Left ventricle myocardium superior (tissue), 1 donor: ENCODE measurements at places on chromosomes 1 and 21. TPM values are rescaled to one million over a fixed set of nuclear protein-coding genes. Genes with fewer than 3 reads are reported as not detected.

- DNase-seq, result no peak
These were observed 45.2 kb upstream of the LYST start for GRCh38 chr1:235911876-235912275.

GRCh38 chr1:56939209-56939608 lies 26.6 kb downstream of the C8B start:
- DNase-seq, result no peak

DNA sequence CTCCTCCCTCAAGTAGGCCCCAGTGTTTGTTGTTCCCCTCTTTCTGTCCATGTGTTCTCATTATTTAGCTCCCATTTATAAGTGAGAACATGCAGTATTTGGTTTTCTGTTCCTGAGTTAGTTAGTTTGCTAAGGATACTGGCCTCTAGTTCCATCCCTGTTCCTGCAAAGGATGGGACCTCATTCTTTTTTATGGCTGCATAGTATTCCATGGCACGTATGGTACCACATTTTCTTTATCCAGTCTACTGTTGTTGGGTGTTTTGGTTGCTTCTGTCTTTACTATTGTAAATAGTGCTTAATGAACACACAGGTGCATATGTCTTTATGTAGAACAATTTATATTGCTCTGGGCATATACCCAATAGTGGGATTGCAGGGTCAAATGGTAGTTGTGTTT lies 232.9 kb downstream of the TPR start:
- no peak for DNase-seq

GRCh38 chr21:32519945-32520874 lies 65.1 kb downstream of the TCP10L start:
- no peak for DNase-seq

GRCh38 chr1:172338295-172338735 lies 82.2 kb upstream of the C1orf105 start:
- DNase-seq, result no peak

GRCh38 chr1:76285578-76286135 lies 211.1 kb downstream of the ST6GALNAC3 start:
- no peak for DNase-seq

- DNase-seq, result no peak
These were observed 42.8 kb upstream of the MARK1 start for GRCh38 chr1:220485131-220485530.

- no peak for DNase-seq
These were observed 561.7 kb downstream of the LTN1 start for GRCh38 chr21:28431022-28431421.

DNA sequence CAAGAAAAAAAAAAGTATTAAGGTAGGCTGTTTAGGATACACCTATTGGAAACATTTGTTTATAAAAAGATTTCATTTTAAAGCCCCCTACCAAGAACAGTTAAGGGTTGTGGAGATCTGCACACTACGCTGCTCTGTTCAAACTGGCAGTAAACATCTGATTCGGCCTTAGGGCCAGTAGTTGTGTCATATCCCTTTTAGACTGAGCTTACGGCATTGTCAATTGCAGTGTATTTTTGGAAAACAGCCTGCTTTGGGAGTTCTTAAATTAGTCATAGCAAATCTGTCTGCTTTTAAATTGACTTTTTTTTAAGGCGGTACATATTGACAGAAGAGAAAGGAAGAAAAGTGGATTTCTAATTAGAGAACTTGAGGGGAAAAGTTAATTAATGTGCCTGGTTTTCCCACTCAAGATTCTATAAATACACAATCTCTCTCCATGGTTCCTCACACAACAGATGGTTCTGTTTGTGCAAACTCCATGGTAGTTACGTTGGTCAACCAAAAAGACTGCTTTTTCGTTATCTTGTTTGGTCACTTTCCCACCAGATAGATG lies 1.7 kb upstream of the ELK4 start:
- DNase-seq, result no peak

DNA sequence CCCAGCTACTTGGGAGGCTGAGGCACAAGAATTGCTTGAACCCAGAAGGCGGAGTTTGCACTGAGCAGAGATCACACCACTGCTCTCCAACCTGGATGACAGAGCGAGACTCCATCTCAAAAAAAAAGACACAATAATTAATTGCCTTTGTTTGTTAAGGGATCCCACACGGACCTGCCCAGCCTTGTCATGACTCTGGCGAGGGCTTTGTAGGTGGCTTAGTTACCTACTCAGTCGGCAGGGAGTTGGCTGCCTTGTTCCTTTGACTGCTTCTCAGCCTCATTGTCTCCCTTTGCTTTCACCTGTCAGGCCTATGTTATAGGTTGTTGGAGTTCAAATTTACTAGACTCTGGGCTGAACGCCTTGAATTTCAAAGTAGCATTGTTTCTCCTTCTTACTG lies 82.0 kb downstream of the UBE4B start:
- no peak for DNase-seq

- DNase-seq, result no peak
These were observed 10.6 kb upstream of the TAS1R2 start for GRCh38 chr1:18869847-18870594.

DNA sequence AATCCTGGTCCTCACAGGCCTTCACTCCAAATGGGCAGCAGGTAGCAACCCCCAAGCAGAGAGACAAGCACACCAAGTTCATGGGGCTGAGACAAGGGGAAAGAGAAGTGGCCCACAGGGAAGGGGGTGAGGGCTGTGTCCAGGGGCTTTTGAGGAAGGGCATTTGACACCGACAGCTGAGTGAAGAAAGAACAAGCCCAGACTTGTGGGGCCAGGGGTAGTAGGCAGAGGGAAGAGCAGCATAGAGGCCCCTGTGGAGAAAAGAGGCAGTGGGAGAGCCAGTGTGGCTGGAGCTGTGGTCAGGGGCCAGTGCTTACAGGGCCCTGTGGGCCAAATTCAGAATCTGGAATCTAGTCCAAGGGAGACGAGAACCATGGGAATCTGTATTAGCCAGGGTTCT lies 85.4 kb downstream of the IGSF21 start:
- no peak for DNase-seq

DNA sequence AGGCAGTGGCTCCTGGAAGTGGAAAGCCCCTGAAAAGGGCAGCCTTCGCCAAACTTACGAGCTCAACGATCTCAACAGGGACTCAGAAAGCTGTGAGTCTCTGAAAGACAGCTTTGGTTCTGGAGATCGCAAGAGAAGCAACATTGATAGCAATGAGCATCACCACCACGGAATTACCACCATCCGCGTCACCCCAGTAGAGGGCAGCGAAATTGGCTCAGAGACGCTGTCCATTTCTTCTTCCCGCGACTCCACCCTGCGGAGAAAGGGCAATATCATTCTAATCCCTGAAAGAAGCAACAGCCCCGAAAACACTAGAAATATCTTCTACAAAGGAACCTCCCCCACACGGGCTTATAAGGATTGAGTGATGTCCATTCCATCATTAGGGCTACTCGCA lies 42.4 kb downstream of the PLPPR4 start:
- DNase-seq, result no peak

DNA sequence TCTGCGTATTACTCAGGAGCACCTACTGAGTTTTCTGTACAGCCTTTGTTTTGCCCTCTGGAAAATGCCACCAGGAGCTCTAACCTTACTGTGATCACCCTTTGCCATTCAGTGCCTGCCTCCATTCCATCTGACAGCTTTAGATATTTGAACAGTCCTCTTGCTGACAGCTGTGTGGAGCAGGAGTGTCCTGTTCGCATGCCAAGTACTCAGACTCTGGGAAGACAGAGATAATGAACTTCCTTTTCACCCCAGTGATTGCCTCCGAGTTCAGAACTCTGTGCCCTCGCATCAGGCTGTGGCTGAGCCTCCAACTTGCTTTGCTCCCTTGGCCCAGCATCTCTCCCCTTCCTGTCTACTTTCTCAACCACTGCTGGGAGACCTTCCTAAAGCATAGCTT lies 74.0 kb downstream of the CACNA1E start:
- no peak for DNase-seq

- no peak for DNase-seq
These were observed 310.1 kb downstream of the DPYD start for GRCh38 chr1:97610748-97611147.

DNA sequence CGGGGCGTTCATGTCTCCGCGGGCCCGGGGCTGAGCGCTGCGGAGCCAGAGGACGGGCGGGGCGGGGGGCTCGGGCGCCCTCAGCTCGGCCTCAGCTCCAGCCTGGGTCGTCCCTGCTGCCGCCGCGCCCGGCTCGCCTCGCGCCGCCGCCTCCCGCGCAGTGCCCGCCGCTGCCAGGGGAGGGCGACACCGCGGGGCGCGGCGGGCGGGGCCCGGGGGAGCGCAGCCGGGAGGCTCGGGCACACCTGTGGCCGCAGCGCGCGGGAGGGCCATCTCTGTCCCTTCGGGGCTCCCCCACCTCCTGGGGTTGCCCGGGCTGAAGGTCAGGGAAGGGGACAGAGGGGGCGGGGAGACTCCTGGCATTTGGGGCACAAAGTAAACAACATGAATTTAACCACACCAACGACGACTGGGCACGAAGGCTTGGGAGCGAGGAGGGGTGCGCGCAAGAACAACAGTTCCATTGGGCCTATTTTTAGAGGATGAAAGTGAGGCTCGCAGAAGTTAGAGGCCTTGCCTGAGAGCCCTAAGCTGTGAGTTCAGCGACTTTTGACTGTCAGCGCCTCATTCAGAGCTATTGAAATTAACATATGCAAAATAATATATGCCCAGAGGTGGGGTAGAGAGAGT lies at the start of gene FAM131C:
FAM131C (minus strand) TSS at position 162 of the 630 bp plus-strand sequence. CDS start 209 bp downstream, outside the sequence.
- peak; percentile 57 for DNase-seq

DNA sequence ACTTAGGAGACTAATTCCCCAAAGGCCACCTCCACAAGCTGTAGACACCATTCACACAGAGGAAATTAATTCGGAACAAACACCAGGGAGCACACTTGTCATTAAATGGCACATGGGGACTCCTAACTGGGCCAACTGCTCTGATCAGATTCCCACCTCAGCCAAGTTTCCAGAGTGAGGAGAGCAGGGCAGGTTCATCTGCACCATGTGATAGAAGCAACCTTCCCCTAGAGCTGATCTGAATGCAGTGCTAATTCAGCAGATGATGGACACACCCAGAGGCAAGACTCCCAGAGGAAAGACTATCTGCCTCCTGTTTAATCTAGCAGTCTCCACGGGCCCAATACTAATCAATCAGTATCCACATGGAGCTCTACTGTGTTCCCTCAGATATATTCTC lies 147.0 kb downstream of the VAV3 start:
- DNase-seq, result no peak

GRCh38 chr1:40861224-40862003 lies 749 bp downstream of the CITED4 start:
- peak; percentile 81 for DNase-seq

- no peak for DNase-seq
These were observed 107.5 kb downstream of the RGL1 start for GRCh38 chr1:183912265-183912886.

DNA sequence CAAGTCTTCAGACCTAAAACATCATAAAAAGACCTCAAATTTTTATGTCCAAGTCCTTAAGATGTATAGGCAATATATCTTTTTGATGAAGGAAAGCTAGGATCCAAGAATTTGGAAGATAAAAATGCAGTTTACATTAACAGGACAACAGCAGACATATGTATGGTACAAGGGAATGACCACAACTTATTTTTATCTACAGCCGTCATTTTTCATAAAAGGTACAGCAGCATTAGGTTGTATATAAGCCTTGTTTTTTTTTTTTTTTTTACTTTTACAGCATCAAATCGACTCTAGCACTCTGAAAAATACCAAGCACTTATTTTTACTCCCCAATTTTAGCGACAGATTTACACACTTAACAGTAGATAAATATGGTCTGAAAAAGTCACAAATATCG lies 1.3 kb downstream of the SRSF10 start:
- DNase-seq, result no peak

GRCh38 chr1:201218409-201218808 lies 27.8 kb downstream of the IGFN1 start:
- no peak for DNase-seq

GRCh38 chr1:193791746-193792145 lies 605.3 kb upstream of the B3GALT2 start:
- no peak for DNase-seq

Gene CYP2J2
- 69.2 TPM for total RNA-seq

Gene KCNJ9
- total RNA-seq, result not detected

Gene PLXNA2
- total RNA-seq, result 12.1 TPM

Gene NT5C1A
- 39.6 TPM for total RNA-seq

Gene CELA3A
- total RNA-seq, result not detected

Gene SNX7
- total RNA-seq, result 21.1 TPM

Gene SLC25A44
- 15.3 TPM for total RNA-seq

Gene ANP32E
- 27.0 TPM for total RNA-seq

Gene LORICRIN
- not detected for total RNA-seq

Gene LCE2B
- total RNA-seq, result not detected

Gene ADGRL2
- 48.1 TPM for total RNA-seq

Gene C8B
- not detected for total RNA-seq

Gene TMEM61
- 0.30 TPM for total RNA-seq
